Gastrocnemius medialis (tissue), 4 donors: ENCODE measurements at places on chromosomes 6 and 20. TPM values are rescaled to one million over a fixed set of nuclear protein-coding genes. Genes with fewer than 3 reads are reported as not detected.

LKAAEAR1 gene
- total RNA-seq = not detected

APCDD1L gene
- not detected for total RNA-seq

HRH3 gene
- total RNA-seq = not detected

CST7 gene
- 1.9 TPM for total RNA-seq

EPHA7 gene
- total RNA-seq = 0.07 TPM

SMIM13 gene
- 9.9 TPM for total RNA-seq

CEP250 gene
- 13.3 TPM for total RNA-seq

OSTM1 gene
- 46.1 TPM for total RNA-seq

HS3ST5 gene
- total RNA-seq = 0.13 TPM

CD93 gene
- 21.4 TPM for total RNA-seq

TGIF2 gene
- total RNA-seq = 1.4 TPM

ISM1 gene
- 0.91 TPM for total RNA-seq

STMND1 gene
- not detected for total RNA-seq

HLA-DQB1 gene
- total RNA-seq = 1.5 TPM

TMEM244 gene
- not detected for total RNA-seq

RAET1E gene
- total RNA-seq = not detected

DDO gene
- total RNA-seq = 1.8 TPM

CTCFL gene
- total RNA-seq = not detected

CST2 gene
- not detected for total RNA-seq

MPIG6B gene
- total RNA-seq = not detected

FAM217B gene
- 6.1 TPM for total RNA-seq

RSPO4 gene
- total RNA-seq = not detected

BCAS4 gene
- total RNA-seq = 2.2 TPM

C2 gene
- total RNA-seq = 2.7 TPM

FAM83D gene
- not detected for total RNA-seq

SMLR1 gene
- not detected for total RNA-seq

HEY2 gene
- total RNA-seq = 8.4 TPM

PERP gene
- total RNA-seq = 1.5 TPM

SLC22A1 gene
- 1.4 TPM for total RNA-seq

ESR1 gene
- total RNA-seq = 1.1 TPM

LY86 gene
- total RNA-seq = not detected
